ENCODE measurements at places on chromosomes 3 and 15. TPM values are rescaled to one million over a fixed set of nuclear protein-coding genes. Genes with fewer than 3 reads are reported as not detected.
A peak's percentile ranks its signal among the peaks of the same experiment; 100 is the strongest.

The TUSC7 gene
- not detected for polyA plus RNA-seq

GRCh38 chr15:40047415-40048210, 8.6 kb upstream of the SRP14 start:
- DNase-seq = peak; percentile 90

DNA sequence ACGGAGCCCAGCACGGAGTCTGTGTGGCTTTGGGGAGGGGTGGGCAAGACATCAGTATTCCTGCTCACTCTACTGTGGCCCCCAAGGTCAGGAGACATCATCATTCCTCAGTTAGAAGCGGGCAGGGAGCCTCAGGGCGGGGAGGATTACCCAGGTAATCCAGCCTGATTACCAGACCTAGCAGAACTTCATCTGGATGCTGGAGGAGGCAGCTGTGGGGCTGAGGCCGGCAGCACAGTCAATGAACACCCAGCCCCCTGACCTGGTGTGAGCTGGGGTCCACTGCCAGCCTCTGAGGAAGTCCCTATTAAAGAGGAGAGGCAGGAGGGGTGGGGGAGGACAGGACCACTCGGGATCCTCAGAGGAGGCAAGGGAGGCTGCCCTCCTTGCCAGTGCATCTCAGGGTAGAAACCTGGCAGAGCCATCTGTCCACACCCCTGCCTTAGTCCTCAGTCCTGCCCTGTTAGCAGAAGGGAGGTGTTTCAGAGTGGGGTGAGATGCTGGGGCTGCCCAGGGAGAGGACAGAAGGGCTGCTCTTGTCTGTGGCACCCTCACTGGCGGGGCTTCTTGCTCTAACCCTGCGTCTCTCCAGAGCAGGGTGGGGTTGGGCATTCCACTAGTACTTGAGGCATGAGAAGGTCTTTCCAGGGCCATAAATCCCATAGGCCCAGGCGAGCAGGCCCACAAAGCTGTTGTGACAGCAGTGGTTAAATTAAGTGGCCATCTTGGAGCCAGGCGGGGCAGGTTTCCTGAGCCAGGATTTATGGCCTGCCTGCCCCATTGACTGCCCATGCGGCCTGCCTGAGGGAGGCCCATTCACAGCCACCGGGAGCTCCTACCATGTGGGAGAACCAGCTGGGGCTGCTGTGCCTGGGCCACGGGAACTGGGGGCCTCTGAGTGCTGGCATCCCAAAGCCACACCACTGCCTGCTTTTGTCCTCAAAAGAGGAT, 82.1 kb downstream of the LINGO1 start:
- DNase-seq = no peak

- DNase-seq = peak; percentile 19
Measured at GRCh38 chr15:29183071-29183831, 86.4 kb downstream of the NSMCE3 start.

DNA sequence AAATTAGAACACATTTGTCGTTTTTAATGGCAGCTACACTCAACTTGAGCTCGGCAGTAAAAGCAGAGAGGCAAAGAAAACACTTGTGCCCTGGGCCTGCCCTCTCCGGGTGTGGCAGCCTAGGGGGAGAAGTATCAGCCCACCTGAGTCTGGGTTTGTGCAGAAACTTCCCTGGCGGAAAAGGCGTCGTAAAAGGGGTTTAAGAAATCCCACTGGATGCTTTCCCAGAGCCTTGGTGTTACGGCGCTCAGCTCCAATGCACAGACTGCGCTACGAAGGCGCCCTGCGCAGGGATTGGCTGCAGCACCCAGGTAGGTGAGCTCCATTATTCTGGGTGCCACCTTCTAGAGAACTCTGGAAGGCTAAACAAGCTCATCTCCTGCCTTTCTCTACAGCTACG, 461.5 kb upstream of the NR2F2 start:
- no peak for DNase-seq

The NAALADL2 gene
- 20.5 TPM for polyA plus RNA-seq

DNA sequence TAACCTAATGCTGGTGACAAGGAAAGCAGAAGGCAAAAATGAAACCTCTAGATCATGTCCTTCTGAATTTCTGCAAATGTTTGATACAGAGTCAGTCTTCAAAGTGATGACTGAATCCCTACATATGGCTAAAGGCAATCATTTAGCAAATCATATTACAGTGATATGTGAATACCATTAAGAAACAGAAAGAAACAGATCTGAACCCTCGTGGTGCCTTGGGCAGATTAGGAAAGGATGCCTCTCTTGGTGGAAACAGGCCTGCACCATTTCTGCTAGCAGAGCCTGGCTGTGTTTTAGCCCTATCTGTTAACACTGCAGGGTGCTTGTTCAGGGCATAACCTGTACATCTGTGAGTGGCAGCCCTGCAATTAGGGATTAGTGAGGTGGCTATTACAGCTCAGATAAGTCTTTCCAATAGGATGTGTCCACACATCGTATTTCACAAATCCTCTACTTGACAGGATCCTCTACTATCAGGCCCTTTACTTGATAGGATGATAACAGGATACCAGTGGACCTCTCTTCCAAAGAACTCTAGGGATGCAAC, 12.1 kb downstream of the SEC22C start:
- DNase-seq = no peak

The SLC28A2 gene
- not detected for polyA plus RNA-seq

DNA sequence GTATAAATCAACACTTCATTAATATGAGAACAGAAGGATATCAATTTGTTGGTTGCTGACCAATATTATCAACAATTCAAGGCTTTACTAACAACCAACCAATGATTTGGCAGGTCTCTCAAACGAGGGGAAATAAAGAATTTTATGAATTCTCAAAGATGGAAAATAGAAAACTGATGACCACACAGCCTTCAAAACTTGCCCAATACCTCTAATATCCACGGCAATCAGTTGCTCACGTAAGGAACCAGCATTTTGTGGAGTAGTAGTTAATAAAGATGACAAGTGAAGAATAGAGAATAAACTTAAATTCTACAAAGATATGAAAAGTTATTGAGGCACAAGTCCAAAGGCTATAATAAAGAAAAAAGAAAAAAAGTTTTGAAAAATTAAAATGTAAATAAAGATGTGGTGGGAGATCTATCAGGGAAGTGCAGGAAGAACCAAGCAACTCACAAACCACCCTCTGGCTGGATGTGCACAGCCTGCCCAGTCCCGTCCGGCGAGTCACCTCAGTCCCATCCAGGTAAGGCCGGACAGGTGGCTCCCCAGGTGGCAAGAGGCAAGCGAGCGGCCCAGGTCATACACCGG, 808 bp downstream of the GK5 start:
- DNase-seq = peak; percentile 22

The PAK6 gene
- polyA plus RNA-seq = not detected

GRCh38 chr15:26721232-26721967, 51.5 kb downstream of the GABRB3 start:
- DNase-seq = no peak

DNA sequence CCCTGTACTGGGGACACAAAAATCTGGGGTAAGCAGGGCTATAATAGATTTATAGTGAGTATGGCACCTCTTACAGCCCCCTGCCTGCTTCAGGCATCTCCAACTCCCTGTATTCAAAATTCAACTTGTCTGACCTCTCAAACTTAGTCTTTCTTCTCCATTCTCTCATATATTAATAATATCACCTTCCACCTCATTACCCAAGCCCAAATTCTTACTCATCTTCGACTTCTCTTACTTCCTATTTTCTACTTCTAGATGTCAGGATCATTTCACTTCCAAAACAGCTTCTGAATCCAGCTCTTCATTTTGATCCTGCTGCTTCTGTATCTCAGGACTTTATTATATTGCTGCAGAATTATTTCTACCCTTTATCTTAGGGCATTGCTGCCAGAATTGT, 290.7 kb downstream of the CHST2 start:
- DNase-seq = no peak

The SETD2 gene
- polyA plus RNA-seq = 16.2 TPM

The LRRC49 gene
- polyA plus RNA-seq = 8.3 TPM

The ACTC1 gene
- polyA plus RNA-seq = 29.9 TPM

- peak; percentile 89 for DNase-seq
Measured at GRCh38 chr3:190378240-190378891, 9.6 kb upstream of the CLDN16 start.

- DNase-seq = no peak
Measured at GRCh38 chr3:180829409-180830405, 82.8 kb upstream of the FXR1 start.

The SENP8 gene
- polyA plus RNA-seq = 3.8 TPM

The PLOD2 gene
- polyA plus RNA-seq = 288 TPM

DNA sequence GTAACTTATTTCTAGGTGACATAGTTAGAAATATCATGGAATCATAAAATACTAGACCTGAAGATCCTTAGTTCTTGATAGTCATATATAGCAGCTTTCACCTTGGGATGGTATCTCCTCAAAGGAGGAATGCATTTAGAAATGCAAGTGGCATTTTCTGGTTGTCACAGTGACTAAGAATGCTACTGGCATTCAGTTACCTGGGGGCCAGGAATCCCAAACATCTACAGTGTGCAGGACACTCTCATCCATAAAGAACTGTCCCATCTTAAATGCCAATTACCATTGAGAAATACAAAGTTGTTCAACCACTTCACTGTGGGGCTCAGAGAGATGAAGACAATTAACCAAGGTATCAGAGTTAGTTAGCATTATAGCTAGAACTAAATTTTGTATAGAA, 36.7 kb downstream of the MYH15 start:
- DNase-seq = no peak

DNA sequence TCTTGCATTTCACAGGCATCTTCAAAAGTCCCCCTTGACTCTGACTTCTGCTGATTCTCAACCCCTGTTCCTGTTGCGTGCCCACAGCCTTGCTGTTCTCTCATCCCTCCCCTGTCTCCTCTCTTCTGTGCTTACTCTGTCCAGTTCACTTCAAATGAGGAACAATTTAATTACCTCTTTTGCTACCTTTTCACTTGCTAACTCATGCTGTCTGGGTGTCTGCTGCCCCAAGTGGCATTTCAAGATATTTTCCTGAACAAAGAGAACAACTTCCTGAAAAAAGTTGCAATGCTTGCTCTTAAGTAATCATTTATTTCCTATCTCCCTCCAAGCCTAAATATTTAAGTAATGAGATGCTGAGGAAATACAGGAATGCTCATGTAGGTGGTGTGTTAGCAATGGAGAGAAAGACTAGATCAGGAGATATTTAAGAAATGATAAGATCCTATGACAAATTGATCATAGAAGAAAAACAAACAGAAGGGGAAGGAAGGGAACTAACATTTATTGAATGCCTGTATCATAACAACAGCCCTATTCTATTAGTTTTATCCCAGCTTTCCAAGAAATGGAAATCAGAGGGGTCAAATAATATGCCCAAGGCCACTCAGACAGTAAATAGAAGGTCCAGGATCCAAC, 42.2 kb downstream of the SV2B start:
- peak; percentile 7 for DNase-seq

The PEX5L gene
- 0.03 TPM for polyA plus RNA-seq

The GLDN gene
- polyA plus RNA-seq = 0.29 TPM
